ENCODE measurements at places on chromosomes 5 and 9.

DNA sequence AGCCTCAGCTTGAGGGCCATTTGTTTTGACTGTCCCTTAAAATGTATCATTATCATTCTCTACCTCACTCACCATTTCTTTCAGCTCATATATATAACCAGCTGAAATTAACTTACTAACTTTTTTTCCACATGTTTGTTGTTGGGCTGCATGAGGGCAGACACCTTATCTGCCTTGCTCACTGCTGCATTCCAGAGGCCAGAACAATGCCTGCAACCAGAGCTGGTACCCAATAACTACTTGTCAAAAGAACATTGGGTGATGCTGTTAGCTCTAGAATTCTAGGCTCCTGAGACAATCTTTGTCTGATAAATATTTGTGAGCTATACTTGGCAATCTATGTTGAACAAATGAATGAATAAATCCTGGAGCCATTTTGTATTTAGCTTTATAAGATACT, 68.3 kb downstream of the HTR4 start:
- DNase-seq: peak; percentile 7

DNA sequence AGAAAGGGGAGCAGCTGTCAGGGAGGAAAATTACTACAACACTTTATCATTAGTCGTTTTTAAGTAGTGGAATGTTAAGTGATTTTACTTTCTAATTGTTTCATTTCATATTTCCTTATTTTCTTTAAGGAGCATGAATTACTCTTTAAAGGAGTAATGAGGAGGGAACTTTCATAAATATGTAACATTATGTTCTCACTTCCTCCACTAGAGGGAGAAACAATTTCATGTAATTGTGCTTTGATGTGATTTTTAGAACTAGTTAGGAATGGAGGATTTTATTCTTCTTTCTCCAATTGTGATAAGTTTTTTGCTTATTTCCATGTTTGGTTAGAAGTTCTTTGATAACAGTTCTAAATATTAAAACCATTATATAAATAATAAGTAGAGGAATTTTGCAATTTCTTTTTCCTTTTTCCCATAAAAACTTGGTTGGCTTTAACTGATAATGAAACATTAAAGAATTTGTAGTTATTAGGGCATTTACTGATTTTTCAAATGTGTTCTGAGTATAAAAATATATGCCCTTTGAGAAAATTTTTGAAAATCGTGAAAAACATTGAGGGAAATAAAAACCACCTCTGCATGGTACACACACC, 25.6 kb downstream of the CEP78 start:
- peak; percentile 29 for DNase-seq

DNA sequence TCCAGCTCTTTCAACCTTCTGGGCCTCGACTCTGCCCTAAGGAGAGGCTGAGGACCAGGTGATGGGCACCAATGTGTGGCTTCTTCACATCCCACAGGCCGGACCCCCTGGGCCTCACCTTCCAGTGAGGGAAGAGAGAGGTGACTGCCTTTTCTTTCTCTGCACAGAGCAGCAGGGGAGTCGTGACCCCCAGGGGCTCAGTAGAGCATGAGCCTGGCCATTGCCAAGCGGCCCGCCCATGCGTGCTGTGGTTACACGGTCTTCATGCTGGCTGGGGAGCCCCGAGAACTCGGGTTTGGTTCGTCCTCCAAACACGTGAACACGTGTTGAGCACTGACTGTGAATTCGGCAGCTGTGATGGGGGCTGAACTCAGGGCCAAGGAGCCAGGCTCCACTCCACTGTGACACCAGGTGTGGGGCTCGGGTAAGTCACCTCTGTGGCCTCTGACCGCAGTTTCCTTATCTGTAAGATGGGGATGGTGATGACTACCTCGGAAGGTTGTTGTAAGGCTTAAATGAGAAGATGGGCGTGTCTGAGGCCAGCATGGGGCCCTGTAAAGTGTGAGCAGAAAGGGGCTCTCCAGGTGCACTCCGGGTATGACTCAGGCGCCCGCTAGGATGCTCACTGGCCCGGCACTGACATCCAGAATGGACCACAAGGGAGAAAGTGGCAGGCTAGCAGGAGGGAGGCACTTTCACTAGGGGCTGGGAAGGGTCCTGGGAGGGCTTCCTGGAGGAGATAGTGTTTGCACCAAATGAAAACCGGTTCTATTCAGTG, 13.4 kb upstream of the GRHPR start:
- no peak for DNase-seq

- no peak for DNase-seq
Measured at GRCh38 chr9:124001866-124002525, 9.6 kb upstream of the LHX2 start.

DNA sequence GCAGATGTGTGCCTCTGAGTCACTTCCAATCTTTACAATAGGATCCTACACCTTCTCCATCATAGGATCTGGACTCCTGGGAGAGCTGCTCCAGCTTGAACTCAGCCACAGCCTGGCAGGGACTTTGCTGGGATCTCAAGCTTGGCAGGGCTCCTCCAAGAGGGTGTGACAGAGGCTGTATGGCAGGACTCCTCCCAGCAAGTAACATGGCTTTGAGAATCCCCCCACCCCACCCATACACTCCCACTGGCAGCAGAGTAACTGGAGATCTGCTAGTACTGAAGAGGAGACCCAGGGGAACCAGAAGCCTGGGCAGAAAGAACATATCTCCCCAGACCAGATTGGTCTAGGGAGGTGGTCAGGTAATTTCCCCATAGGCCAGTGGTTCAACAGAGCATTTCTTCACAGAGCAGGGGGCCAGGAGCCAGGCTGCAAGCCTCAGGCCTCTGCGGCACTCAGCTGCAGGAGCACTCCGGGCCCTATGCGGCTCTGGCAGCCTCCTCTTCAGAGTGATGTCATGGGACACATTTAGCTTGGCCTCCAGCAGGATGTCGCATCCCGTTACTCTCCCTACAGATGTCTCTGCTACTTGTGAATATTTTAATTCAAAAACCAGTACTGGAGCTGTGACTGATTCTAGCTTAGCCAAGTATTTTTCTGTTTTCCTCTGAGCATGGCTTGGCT, 1.7 kb upstream of the ACSL6 start:
- DNase-seq: no peak

GRCh38 chr9:78235256-78235761, 566 bp upstream of the CEP78 start:
- peak; percentile 26 for DNase-seq

DNA sequence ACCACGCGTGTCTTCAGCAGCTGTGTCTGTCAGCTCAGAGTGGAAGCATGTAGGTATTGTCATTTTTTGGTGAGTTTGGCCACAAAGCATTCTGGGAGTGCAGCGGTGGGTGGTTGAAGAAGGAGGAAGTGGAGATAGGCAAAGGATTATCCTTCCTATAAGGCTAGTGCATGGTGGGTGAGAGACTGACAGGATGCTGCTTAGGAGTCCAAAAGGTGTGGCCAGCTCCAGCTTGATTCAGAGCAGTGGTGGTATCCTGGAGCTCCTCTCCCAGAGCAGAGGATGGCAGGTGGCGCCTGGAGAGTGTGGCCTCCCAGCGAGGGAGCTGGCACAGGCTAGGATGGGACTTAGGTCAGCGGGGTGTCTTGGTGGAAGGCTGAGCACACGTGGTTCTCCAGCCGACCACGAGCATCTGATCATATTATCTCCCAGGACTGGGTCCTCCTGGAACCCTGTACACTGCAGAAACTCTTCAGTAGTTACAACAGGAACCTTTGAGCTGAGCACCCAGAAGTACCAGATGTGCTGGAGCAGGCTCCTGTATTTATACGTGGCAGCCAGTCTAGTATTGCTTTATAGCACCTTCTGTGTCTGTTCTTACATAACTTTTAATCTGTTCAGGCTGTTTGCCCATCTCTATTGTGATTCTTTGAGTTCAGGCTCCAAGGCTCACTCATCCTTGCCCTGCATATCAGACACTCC, 29.6 kb downstream of the MAML1 start:
- no peak for DNase-seq

DNA sequence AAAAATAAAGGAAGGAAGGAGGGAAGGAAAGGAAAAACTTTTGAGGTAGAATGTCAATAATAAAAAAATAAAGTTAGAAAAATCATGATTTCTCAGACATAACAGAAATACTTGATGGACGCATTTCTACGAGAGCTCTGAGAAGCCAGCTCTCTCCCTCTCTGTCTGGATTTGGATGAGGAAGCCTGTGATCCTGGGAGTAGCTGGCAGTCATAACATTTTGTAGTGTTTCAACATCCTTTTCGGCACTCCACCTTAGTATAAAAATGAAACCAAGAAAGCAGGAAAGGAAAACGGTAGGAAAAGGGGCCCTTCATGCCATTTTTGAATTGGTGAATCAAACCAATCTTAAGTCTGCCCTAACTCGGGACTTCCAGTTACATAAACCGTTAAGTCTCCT, 321.3 kb downstream of the EPB41L4A start:
- DNase-seq: no peak

DNA sequence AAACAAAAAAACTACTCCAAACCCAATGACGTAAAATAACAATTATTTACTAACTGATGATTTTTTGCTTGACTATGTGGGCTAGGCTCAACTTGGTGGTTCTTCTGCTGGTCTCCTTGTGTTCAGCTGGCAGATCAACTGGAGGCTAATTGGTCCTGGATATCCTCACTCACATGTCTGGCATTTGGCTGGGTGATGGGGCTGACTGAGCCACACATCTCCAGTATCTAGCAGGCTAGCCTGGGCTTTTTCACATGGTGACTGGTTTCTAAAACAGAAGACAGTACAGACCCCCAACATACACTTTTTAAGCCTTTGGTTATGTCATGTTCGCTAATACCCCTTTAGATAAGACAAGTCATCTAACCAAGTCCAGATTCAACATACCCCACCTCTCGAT, 104.7 kb upstream of the PRRC1 start:
- DNase-seq: no peak

DNA sequence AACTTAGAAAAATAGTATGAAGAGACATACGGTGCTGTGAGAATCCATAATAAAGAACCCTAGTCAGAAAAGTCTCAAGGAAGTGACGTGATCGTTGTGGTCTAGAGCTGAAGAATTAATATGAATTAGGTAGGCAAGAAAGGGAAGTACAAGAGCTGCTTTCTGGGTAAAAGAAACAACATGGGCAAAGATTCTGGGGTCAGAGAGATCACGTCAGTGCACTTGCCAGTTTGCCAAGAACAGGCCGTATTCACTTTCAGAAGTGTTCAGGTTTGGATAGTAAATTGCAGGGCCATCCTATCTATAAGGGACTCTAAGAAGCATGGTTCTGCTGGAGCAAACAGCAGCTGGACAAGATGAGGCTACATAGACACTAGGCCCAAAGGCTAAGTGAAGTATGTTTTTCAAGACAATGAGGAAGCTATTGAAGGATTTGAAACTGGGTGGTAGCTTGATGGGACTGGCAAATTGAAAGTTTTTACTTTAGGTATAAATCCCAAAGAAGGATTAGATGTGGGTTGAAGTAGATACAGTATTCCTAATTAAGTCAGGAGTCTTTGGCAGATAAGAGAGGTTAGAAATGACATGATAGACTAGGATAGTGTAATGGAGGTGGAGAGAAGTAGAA, 4.8 kb upstream of the CHD1 start:
- DNase-seq: no peak

GRCh38 chr5:169945831-169946261, 34.4 kb downstream of the INSYN2B start:
- peak; percentile 32 for DNase-seq

Data from H7 (cell line).